ENCODE measurements at places on chromosomes 7 and 10. TPM values are rescaled to one million over a fixed set of nuclear protein-coding genes. Genes with fewer than 3 reads are reported as not detected.

DNA sequence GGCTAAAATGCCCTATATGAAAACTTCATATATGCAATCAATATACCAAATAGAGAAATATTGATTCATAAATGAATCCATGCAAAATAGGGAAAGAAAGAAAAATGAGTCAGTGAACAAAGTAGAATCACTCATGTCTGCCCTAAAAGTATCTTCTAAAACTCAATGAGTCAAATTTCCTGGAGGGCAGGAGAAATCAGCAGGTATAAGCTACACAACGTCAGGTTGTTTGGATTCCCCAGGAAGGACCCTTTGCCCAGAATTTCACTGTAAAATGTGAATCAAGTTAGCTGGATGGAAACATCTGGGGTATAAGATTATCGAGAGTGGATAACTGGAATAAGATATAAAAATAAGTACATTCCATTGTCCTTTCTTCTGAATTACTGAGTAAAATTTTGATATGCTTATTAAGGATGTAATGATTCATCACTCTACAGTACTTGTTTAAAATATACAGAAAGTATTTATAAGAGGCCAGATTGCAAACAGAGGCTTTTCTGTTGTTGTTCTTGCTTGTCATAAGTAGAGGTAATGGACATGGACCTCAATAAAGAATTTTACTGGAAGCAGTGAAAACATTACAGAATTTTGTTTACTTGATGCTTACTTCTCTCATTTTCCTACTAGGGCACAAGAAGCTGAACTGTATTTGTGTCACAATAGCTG, 99.0 kb downstream of the AGMO start:
- peak; percentile 56 for DNase-seq

DNA sequence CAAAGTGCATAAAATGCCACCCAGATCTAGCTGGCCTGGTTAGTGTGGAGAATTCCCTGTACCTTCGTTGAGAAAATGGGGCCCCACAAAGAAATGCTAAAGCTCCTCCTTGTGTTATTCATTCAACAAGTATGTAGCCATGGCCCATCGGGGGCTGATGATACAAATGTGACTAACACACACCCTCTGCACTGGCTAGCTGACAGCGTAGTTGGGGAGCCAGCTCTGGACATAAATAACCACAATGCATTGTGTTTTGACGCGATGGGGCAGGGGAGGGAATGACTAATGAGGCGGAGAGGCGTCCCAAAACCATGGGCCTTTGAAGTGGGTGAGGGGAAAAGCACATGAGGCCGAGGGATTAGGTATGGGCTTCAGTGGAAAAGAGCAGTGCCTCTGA, 28.2 kb upstream of the ASL start:
- DNase-seq, result no peak

GRCh38 chr10:44781131-44781530, 130.0 kb upstream of the TMEM72 start:
- no peak for DNase-seq

- no peak for DNase-seq
Observed at GRCh38 chr7:75623390-75624133, 115.2 kb downstream of the HIP1 start.

DNA sequence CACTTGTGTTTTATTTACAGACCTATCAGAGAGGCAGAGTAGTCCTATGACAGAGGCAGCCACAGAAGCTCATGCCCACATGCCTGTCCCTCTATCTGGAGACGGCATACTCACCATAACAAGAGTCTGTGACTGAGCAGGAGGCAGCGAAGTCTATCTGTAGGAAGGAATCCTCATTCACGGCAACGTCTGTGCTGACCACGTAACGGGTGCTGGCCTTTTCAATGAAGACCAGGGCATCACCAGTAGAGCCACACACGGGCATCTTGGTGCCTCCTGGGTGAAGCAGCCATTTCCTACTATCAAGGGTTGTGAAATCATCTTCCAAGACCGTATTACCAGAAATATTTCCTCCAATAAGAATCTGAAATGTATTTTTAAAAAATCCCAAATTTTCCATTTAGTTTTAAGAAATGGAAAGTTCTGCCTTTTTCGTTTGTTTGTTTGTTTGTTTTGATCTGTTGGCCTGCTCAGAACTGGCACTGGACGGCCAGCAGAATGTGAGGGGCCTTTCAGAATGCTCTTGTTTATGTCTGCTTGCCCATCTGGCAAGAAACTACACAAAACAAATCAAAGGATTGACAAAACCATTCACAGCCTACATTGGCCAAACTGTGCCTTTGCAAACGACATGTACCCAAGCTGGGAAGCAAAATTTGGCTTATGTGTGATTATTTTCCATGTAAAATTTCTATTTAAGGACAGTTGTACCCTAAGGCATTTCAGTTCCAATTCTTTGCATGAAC, 93.1 kb upstream of the SLC26A5 start:
- no peak for DNase-seq

DNA sequence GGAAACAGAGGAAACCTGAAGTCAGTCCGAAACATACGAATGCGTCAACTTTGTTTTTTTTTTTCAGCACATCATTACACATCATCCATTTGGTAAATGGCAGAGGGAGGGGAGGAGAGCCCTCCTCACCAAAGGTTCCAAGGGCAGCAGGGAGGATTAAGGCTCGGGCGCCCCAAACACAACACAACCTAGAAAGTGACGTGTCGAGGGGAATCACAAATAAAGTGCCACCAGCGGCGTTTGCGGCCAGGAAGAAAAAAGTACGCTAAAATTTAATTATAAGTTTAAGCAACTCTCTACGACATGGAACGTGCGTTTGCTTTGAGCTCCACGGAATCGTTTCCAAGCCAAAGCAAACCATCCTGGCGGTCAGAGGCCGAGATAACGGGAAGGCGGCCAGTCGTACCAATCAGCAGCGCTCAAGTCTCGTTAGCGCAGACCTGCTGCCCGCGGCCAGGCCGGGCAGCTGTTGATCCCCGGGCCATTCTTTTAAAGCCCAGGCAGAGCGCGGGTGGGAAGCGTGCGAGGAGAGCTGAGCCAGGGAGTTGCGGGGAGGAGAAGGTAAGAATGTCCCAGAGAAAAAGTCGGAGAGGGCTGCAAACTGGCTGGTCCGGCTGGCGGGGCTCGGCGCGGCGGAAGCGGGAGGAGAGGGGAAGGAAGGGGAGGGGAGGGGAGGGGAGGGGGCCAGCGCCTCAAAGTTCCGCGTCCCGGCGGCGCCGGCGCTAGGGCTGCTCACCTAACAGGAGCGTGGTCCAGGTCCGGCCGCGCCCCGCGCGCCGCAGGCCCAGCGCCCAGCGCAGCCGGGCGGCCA, 719 bp downstream of the DPY19L1 start:
- DNase-seq, result peak; percentile 77

- DNase-seq, result no peak
Observed at GRCh38 chr7:50699143-50699542, 83.6 kb downstream of the GRB10 start.

GRCh38 chr7:135914346-135914745, 62.8 kb downstream of the MTPN start:
- no peak for DNase-seq

GRCh38 chr7:83267141-83267631, 104.5 kb upstream of the PCLO start:
- DNase-seq, result no peak

GRCh38 chr7:105678811-105679495, 97.7 kb upstream of the EFCAB10 start:
- peak; percentile 69 for DNase-seq

DNA sequence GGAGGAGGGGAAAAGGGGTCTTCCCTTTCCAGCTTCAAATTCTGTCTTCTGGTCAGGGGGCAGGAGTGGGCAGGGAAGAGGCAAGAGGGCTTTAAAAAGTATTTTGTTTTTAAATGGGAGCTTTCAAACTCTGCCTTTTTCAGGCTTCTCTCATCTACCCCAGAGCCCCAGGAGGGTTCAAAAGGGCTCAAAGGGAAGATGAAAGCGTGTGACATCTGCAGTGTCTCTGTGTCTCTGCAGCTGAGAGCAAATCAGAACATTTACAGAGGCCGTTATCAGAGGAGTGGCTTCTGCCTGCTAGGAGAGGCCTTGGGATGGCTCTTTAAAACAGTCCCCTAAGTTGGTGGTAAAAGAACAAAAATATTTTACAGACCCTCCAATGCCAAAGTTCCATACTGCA, 30.3 kb downstream of the TRIM8 start:
- no peak for DNase-seq

GRCh38 chr7:25527665-25528170, 299.4 kb upstream of the NPVF start:
- DNase-seq, result no peak

GRCh38 chr7:93053949-93054943, 63.5 kb downstream of the SAMD9 start:
- no peak for DNase-seq

GRCh38 chr10:16436367-16436757, 448 bp upstream of the PTER start:
- no peak for DNase-seq

DNA sequence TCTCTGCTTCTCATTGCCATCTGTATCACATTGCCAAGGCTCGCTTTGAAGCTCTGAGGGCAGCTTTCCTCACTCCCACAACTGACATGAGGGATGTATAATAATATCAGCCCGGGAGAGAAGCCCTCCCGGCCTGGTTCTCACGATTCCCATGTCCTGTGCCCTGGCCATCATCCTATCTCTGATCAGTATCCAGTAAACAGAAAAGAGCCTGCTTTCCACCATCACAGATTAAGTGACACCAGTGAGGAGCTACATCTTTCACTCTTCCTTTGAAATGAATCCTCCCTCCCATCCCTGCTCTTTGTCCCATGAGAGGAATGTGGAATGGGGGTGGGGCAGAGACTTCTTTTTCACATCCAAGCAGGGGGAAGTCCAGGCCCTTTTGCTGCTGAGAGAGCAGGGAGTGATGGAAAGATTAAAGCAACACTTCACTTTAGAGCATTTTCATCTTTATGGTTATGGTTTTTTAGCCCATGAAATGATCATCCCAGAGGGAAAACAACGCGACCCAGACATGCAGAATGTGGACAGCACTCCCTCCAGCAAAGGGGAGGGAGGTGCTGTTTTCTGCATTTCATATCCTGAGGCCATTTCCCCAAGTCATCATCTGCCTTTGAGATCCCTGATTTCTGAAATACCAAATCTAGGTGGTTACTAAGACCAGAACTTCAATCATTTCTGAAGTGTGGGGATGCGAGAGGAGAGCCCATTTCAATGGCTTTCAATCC, 84.6 kb upstream of the LYZL1 start:
- no peak for DNase-seq

- DNase-seq, result no peak
Observed at GRCh38 chr7:102450242-102450641, 14.4 kb downstream of the ALKBH4 start.

DNA sequence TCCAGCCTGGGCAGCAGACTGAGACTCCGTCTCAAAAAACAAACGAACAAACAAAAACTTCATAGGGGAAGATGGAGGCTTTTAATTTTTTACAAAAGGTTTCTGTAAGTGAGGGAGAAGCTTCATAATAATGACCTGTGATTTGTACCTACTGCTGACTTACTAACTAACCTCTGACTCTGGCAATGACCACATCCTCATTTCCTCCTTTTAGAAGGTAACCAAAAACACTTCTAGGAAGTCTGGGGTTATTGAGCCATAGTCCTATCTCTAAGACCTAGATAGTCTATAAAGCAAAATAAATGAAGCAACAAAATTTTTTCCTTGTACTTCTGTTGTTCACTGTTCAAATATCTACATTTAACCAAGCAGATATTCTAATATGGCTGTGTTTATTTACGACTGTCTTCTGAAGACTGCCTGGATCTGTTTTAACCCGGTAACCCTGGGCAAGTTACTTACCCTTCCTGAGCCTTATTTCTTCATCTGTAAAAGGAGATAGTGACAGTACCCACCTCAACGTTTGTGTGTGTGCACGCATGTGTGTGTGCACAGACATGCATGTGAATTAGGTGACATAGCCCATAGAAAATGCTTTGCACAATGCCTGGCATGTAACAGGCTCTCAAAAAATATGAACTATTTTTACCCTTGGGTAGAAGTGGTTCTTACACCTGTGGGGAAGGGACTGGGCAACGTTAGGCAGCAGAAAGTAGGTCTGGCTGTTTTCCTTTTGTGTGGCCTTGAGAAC, 30.8 kb upstream of the SMNDC1 start:
- DNase-seq, result no peak

- DNase-seq, result no peak
Observed at GRCh38 chr10:1416456-1417037, 320.8 kb downstream of the ADARB2 start.

DNA sequence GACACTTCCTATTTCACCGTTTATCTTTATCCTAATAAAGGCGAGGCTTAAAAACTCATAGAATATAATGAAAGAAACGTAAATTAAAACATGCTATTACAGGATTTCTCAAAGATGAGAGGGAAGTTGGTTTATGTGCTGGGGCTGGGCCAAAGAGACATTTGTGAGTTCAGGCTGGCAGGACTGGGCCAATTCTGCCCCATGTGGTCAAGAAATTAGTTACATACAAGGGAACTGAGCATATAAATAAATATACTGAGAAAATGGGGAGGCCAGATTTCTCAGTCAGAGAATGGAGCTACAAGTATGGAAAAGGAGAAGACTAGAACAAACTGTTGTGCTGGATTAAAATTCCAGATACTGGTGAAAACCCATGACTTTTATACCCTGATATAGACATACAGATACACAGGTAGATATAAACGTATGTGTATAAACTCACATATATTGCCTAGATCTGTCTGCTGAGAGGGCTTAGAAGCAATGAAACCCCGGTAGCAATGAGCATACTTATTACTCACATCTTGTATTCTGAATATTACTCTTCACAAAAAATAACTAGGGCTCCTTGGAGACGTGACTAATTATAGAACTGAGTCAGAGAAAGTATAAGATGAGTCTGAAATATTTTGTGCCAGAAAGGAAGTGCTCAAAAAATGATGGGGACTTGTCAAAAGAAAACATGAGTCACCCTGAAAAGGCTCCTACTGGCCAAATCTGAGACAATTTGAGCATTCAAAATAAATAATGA, 155.7 kb upstream of the FGFR2 start:
- peak; percentile 88 for DNase-seq

DNA sequence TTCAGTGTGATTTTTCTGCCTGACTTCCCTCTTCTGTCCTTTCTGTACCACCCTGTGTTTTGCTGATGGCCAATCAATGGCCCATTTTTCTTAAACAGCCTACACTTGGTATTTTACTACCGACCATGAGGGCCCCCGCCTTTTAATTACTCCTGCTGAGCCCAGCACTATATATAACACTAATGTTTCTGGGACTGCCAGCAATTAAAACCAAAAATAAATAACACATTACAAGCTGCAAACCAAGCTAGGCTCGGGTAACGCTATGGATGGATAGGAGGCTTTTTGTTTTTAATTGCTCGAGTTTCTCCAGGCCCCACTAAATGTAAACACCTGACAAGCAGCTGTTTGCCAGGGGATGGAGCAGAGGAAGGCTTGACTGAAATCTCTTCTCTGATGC, 915.4 kb upstream of the AUTS2 start:
- no peak for DNase-seq

GRCh38 chr7:86925221-86925620, 134.2 kb downstream of the ELAPOR2 start:
- DNase-seq, result no peak

GRCh38 chr10:103752680-103753248, 102.6 kb downstream of the SH3PXD2A start:
- no peak for DNase-seq

Gene PRSS1
- not detected for total RNA-seq

Gene GET4
- total RNA-seq, result 48.4 TPM

Gene ANKRD61
- 0.35 TPM for total RNA-seq

Gene TFPI2
- total RNA-seq, result 33.1 TPM

Gene TRIM50
- not detected for total RNA-seq

Gene HOXA13
- 0.22 TPM for total RNA-seq

Gene EBLN1
- total RNA-seq, result not detected

Gene LRIT1
- total RNA-seq, result not detected

Gene A1CF
- total RNA-seq, result not detected

Gene PRSS2
- not detected for total RNA-seq

Gene SPDYE9
- not detected for total RNA-seq
